Activated T-cell treated with anti-CD3 and anti-CD28 coated beads, Interleukin-2, amount 50 U/mL, for 72 hours (primary cell): ENCODE measurements at places on chromosomes 3 and 15.

DNA sequence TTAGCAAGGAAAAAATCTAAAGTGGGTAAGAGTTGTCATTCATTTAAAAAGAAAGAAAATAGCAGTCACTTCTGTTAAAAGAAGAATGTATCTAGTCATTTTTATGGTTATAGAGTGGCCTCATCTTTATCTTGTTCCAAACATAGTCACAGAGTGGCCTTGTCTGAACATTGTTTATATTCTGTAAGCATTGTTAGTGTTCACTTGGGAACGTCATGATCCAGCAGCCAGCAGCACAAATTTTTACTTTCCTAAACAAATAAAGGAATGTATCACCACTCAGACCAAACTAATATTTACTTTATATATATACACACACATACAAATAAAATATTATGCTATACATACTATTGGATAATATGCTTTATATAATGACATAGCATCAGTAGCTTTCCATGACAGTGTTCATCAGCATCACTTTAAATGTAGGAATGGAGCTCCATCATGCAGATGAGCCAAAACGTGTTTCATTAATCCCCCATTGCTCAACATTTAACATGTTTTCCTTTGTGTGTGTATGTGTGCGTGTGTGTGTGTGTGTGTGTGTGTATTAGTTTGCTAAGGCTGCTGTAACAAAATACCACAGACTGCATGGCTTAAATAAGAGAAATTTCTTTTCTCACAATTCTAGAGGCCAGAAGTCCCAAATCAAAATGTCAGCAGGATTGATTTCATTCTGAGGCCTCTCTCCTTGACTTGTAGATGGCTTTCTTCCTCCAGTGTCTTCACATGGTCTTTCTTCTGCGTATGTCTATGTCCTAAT is 39.6 kb upstream of the GYG1 start:
- H3K27me3 ChIP-seq, result no peaks in the 10 kb centered on the region
- no peak overlapping the region for H3K4me3 ChIP-seq
- H3K36me3 ChIP-seq, result no peaks in the 10 kb centered on the region
- H3K27ac ChIP-seq, result no peak overlapping the region

DNA sequence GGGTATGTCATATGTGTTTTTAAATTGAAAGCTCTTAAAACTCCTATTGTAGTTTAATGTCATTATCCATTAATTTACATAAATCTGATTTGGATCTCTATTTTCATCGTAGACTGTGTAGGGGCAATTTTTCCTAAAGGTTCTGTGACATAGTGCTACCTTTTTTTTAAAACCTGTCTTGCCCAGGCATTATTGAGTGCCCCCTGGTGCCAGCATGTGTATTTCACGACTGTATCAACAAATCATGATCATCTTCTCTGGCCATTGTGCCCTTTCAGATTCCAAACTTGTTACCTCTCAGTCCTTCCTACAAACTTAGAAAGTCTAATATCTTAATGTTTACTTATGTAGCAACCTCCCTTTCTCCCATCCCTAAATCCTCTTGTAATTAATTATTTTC is 97.2 kb upstream of the FLNB start:
- no peaks in the 10 kb centered on the region for H3K4me1 ChIP-seq
- DNase-seq, result no peak
- H3K27me3 ChIP-seq, result no peaks in the 10 kb centered on the region

GRCh38 chr15:76393614-76394013 is 57.0 kb downstream of the ISL2 start:
- H3K27ac ChIP-seq, result no peak overlapping the region
- no peaks in the 10 kb centered on the region for H3K4me1 ChIP-seq

DNA sequence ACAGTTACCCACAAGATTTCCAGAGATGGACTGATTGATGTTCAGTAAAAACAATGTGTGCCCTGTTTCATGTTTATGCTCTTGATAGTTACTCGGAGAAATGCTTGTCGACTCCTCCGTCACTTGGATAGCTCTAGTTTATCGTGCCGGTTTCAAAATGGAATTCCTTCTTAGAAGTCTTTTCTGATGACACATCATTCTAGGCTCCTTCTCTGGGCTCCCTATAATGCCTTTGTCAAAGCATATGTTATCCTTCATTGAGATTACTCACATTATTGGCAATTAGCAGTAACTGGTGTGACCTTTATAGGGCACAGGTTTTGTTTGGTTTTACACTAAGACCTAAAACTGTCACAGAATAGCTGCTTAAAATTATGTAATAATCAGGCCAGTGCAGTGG is 201.8 kb downstream of the CNTN6 start:
- H3K27ac ChIP-seq, result no peak overlapping the region
- H3K4me3 ChIP-seq, result no peak overlapping the region
- H3K4me1 ChIP-seq, result no peaks in the 10 kb centered on the region
- DNase-seq, result no peak
- no peaks in the 10 kb centered on the region for H3K27me3 ChIP-seq

DNA sequence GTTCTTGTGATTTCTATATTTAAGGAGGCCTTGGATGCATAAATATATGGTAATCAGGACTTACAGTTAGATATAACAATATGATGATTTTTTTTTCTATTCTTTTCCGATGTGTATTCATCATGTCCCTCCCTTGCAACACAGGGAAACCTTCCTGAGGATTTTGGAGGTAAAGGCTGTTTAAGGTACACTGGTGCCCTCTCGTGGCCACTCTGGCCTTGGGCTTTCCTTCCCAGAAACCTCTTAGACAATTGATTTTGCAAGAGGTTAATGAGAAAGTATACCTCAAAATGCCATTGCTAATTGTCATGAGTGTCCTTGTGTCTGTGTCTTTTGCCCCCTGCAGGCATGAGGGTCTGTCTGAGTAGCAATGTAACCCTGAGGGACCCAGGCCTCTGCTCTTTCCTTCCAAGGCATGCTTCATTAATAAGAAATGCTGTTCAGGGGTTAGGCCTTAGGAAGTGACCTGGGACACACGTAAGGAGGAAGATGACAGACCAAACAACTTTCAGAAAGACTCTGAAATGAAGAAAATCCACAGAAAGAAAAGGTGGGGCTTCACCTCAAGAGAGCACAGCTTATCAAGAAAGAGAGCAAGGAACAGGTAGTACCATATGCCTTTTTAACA is 70.3 kb upstream of the PPP2R3A start:
- H3K27me3 ChIP-seq, result peaks cover 7% of the 10 kb centered on the region
- DNase-seq, result peak; percentile 43
- no peak overlapping the region for H3K27ac ChIP-seq
- no peaks in the 10 kb centered on the region for H3K36me3 ChIP-seq

GRCh38 chr3:15805756-15806266 is 8.0 kb upstream of the ANKRD28 start:
- H3K27ac ChIP-seq, result peak overlapping the region; percentile 77
- no peaks in the 10 kb centered on the region for H3K27me3 ChIP-seq
- H3K36me3 ChIP-seq, result peaks cover 8% of the 10 kb centered on the region
- H3K4me1 ChIP-seq, result peaks cover 56% of the 10 kb centered on the region
- DNase-seq, result no peak

GRCh38 chr3:126113733-126114442 is 30.0 kb upstream of the SLC41A3 start:
- no peaks in the 10 kb centered on the region for H3K36me3 ChIP-seq
- H3K27me3 ChIP-seq, result no peaks in the 10 kb centered on the region
- no peak for DNase-seq
- H3K4me3 ChIP-seq, result no peak overlapping the region
- no peak overlapping the region for H3K27ac ChIP-seq
- H3K4me1 ChIP-seq, result no peaks in the 10 kb centered on the region

DNA sequence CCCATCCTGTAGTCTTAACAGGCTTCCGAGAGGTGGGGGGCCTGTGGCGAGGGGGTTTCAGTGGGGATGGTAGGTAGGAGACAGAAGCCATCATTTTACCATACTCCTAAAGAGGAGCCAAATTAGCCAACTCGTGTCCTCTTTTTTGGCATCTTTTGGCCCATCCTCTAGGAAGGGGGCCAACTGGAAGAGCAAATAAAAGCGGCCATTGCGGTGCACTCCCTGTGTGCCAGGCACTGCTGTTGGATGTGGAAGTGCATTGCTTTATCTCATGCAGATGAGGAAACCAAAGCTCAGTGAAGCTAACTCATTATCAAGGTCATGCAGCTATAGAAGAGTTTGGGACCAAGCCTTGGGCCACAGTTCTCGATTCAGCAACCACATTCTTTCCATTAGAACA is 6.1 kb downstream of the SEMA4B start:
- no peaks in the 10 kb centered on the region for H3K27me3 ChIP-seq
- no peak overlapping the region for H3K4me3 ChIP-seq
- peaks cover 44% of the 10 kb centered on the region for H3K4me1 ChIP-seq
- no peak for DNase-seq

DNA sequence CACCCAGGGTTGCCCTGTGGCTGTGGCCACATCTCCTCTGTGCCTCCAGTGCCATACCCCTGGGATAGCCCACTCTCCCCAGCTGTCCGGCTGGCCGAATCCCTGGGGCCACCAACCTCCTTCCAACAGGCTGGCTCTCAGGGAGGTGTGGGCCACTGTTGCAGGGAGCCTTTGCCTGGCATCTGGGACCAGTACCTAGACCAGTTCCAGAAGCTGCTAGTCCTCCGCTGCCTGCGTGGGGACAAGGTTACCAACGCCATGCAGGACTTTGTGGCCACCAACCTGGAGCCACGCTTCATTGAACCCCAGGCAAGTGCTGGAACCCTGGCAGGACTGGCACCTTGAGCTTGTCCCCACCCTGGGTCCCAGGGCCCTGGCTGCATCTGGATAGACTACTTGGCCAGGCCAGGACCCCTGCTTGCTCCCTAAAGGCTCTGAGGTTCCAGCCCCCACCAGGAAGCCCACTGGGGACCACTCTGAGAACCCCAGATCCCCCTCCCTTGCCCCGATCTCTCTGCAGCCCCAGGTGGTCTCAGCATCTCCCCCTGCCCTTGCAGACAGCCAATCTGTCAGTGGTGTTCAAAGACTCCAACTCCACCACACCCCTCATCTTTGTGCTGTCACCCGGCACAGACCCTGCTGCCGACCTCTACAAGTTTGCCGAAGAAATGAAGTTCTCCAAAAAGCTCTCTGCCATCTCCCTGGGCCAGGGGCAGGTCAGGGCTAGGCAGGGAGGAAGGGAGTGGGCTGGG is 50.0 kb downstream of the SEMA3G start:
- no peaks in the 10 kb centered on the region for H3K4me1 ChIP-seq
- H3K36me3 ChIP-seq, result peaks cover 2% of the 10 kb centered on the region
- H3K4me3 ChIP-seq, result no peak overlapping the region
- no peak overlapping the region for H3K27ac ChIP-seq
- no peak for DNase-seq

GRCh38 chr3:80978216-80978969 is 783.1 kb downstream of the GBE1 start:
- DNase-seq, result no peak
- H3K4me3 ChIP-seq, result no peak overlapping the region
- H3K27ac ChIP-seq, result no peak overlapping the region
- H3K36me3 ChIP-seq, result no peaks in the 10 kb centered on the region
- no peaks in the 10 kb centered on the region for H3K27me3 ChIP-seq

DNA sequence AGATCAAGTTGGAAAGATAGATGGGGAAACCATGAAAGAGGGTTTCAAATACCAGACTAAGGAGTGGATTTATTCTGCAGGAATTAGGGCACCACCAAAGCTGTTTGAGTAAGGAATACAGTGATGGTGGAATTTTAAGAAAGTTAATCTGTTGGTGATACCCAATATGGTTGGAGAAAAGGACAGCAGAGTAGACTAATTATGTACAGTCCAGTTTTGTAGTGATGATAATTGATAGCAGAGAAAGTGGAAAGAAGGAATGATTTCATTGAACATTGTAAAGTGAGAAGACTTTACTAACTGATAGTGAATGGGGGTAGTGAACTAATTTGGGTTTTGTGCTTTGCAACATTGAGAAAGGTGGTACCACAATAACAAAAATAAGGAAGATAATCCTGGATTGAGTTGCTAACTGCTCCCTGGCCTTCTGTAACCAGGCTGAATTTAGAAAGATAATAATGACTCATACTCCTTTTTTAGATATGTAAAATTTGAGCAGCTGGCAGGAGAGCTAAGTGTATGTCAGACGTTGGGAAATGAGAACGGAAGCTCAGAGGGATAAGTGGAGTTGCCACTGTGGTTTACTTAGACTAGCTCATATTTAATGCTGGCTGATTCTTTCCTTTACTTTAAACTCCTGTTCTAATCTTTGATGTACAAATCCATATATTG is 16.9 kb downstream of the TCAIM start:
- H3K36me3 ChIP-seq, result peaks cover 3% of the 10 kb centered on the region
- DNase-seq, result no peak
- no peak overlapping the region for H3K27ac ChIP-seq

- no peaks in the 10 kb centered on the region for H3K4me1 ChIP-seq
- H3K27ac ChIP-seq, result no peak overlapping the region
- H3K36me3 ChIP-seq, result no peaks in the 10 kb centered on the region
- DNase-seq, result peak; percentile 3
- H3K4me3 ChIP-seq, result no peak overlapping the region
Measured at GRCh38 chr3:161854232-161854771, 357.7 kb downstream of the OTOL1 start.

DNA sequence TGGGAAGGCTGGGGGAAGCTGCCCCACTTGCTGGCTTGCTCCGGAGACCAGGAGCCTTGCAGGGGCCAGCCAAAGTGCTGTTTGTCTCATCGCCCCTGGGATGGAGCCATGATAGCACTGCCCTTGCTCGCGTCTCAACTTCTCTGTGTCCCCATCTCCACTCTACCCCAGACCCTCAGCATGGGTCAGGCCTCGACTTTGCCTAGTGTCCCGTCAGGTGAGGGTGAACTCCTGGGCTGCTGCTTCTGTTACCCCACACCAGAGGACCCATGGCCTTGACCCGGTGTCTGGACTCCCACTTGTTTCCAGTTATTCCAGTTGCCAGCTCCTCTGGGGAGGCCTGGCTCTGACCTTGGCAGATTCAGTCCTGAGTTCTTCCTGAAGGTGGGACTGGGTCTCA is 36.5 kb upstream of the DUSP7 start:
- no peak for DNase-seq
- H3K36me3 ChIP-seq, result peaks cover 3% of the 10 kb centered on the region
- no peak overlapping the region for H3K4me3 ChIP-seq
- H3K4me1 ChIP-seq, result peaks cover 2% of the 10 kb centered on the region

DNA sequence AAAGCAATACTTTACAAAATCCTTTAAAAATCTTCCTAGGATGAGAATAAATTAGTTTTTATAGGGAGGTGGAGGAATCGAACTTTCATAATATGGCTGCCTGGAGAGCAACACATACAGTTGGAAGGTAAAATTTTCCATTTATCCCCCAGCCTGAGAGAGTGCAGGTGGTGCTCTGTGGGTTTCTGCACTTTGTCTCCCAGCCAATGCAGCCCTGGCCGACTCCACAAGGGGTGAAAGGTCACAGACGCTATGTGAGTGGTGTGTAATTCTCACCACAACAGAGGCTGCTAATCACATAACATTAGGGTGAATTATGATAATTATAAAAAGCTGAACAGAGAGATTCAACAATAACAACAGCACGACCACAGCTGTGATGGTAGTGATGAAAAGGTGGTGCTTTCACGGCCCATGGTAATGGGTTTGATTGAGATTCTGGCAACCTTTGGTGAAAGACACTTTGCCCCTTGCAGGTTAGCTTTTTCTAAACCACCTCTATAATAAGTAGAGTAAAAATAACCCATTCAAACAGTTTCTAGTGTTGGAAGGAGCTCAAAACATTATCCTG is 30.1 kb upstream of the NANOGP8 start:
- peak overlapping the region; percentile 38 for H3K27ac ChIP-seq
- no peak for DNase-seq
- no peaks in the 10 kb centered on the region for H3K36me3 ChIP-seq

GRCh38 chr3:105527949-105528348 is 161.2 kb downstream of the ALCAM start:
- H3K27ac ChIP-seq, result peak overlapping the region; percentile 55
- peaks cover 22% of the 10 kb centered on the region for H3K4me1 ChIP-seq
- H3K27me3 ChIP-seq, result no peaks in the 10 kb centered on the region
- H3K4me3 ChIP-seq, result no peak overlapping the region
- peak; percentile 15 for DNase-seq
- no peaks in the 10 kb centered on the region for H3K36me3 ChIP-seq

GRCh38 chr3:155252021-155252420 is 41.5 kb downstream of the STRIT1 start:
- no peak overlapping the region for H3K4me3 ChIP-seq
- DNase-seq, result no peak
- H3K27me3 ChIP-seq, result no peaks in the 10 kb centered on the region
